ENCODE measurements at places on chromosomes 6 and 20.
A peak's percentile ranks its signal among the peaks of the same experiment; 100 is the strongest.

- no peak for DNase-seq
Observed at GRCh38 chr20:59585714-59586409, 18.5 kb upstream of the PHACTR3 start.

DNA sequence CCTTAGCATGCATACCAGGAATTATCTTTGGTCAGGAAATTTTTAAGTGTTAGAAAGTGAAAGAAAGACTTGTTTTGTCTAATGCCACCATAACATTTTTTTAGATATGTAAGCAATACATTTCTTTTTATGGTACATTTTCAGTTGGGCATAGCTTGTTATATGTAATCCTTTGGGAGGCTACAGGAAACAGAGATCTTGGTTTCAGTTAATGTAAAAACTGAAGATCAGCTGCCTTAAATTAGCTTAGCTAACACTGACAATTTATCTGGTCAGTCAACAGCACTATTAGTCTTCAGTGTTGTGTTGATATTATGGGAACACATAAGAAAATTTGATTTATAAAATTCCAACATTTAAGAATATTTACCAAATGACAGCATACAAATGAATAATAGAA, 78.6 kb upstream of the SMIM8 start:
- no peak for DNase-seq

DNA sequence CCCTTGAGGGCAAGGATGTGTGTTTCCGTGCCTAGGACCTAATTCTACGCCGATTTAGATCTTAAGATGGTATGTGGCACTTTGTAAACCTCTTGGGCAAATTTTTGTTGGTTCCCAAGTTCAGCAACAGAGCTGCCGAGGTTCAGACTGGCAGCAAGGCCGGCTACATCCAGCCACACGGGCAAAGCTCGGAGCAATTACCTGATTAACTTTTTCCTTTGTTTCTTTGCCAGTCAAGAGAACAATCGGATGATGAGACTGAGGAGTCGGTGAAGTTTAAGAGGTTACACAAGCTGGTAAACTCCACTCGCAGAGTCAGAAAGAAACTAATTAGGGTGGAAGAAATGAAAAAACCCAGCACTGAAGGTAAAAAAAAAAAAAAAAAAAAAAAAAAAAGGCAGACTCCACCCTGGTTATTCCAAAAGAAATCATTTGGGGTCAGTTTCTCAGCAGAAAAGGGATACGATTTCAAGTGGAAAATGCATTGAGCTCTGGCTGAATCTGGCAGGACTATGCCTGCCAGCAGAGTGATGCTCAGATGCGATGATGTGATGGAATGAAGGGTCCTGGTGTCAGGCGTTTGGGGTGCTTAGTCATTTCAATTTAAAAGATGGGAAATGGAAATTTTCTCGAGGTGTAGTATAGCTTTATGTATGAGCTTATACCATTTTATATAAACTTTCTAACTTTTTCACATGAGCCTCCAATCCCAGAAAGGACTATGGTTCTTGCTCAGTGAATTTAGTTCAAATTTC, 171.6 kb downstream of the SASH1 start:
- no peak for DNase-seq

DNA sequence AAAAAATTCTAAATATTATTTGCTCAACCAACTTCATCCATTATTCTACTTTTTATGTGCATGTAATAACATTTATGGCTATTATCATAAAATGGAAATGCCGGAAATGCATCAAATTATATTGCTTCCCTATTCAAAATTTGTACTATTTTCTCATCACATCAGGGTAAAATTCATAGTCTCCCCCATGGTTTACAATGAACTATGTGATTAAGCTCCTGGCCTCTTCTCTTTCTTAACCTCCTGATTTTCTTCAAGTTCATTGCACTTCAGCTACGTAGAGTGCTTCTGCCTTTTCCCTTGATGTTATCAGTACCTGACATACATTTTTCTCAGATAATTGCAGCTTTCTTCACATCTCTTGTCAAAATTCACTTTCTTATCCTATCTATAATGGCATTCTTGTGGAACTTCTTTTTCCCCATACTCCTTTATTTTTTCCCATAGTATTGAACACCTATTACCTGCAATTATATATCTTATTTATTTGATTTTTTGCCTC, 699.1 kb upstream of the ADGRB3 start:
- no peak for DNase-seq

DNA sequence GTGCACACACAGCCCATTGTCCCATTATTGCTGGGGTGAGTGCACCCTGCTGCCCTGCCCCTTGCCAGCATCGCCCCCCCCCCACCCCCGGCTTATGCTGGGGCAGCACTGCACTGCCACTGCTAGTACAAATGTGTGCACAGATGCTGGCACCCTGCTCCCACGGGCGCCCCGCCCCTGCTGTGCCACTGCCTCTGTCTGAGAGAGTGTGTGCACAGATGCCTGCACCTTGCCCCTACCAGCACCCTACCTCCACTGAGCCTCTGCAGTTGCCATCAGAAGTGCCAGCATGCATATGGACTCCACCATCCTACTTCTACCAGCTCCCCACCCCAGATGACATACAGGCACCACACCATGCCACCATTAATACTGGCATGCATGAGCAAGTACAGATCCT, 454.6 kb upstream of the KHDRBS2 start:
- DNase-seq: no peak

GRCh38 chr6:110687326-110687725, 127.9 kb downstream of the CDK19 start:
- no peak for DNase-seq

- no peak for DNase-seq
Observed at GRCh38 chr20:48115502-48115901, 330.2 kb upstream of the SULF2 start.

- DNase-seq: no peak
Observed at GRCh38 chr20:7841291-7841970, 98.8 kb downstream of the HAO1 start.

- DNase-seq: no peak
Observed at GRCh38 chr6:17972978-17973622, 14.3 kb downstream of the KIF13A start.

GRCh38 chr6:61809004-61809595, 476.9 kb downstream of the KHDRBS2 start:
- peak; percentile 67 for DNase-seq

DNA sequence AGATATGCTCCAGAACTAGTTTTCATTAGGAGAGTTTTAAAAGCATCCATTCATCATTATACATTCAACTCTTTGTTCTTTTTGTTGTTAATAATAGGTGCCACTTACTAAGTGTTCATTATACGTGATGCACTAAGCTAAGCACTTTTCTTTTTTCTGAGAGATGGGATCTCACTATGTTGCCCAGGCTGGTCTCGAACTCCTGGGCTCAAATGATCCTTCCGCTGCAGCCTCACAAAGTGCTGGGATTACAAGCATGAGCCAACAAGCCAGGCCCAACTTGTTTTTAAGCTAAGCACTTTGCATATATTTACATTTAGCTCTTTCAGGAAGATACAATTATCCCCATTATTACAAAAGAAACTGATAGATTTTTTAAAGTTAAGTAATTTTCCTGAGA, 5.7 kb upstream of the GFOD1 start:
- DNase-seq: no peak

- DNase-seq: no peak
Observed at GRCh38 chr6:3293271-3294155, 34.8 kb downstream of the PSMG4 start.

- DNase-seq: no peak
Observed at GRCh38 chr6:42984924-42985475, 630 bp downstream of the PPP2R5D start.

DNA sequence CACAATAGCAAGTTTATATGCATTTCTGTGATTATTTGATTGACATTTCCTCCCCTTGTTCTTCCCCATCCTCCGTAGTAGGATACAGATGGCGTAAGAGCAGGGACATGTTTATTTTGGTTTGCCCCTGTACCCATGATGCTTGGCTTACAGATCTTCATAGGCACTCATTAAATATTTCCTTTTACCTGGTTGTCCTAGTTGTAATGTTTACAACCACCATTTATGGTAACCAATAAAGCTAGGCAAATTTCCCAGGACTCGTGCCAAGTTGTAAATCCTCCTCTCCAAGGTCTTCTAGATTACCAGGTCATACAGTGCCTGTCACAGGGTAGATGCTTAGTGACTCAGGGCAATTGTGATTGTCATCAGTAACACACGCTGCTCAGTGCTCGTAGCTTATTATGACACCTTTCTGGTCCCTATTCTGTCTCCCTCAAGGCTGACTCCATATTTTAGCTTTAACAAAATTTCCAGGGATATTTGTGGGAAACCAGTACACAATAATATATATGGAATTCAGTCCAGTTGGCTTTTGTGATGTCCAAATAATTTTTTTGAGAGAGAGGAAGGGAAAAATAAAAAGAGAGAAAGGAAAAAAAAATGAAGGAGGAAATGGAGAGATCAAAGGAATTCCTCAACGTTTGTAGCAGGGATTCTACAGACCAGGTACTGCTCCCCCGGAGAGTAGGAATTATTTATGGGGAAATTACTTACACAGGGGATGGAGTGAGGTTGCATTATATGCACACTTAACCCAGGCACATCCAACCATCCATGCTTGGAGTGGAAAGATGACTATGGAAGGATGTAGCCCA, 24.6 kb downstream of the CYP24A1 start:
- no peak for DNase-seq

- peak; percentile 56 for DNase-seq
Observed at GRCh38 chr20:19735446-19735845, 22.6 kb upstream of the RIN2 start.

- no peak for DNase-seq
Observed at GRCh38 chr6:3347826-3348225, 89.1 kb downstream of the PSMG4 start.

DNA sequence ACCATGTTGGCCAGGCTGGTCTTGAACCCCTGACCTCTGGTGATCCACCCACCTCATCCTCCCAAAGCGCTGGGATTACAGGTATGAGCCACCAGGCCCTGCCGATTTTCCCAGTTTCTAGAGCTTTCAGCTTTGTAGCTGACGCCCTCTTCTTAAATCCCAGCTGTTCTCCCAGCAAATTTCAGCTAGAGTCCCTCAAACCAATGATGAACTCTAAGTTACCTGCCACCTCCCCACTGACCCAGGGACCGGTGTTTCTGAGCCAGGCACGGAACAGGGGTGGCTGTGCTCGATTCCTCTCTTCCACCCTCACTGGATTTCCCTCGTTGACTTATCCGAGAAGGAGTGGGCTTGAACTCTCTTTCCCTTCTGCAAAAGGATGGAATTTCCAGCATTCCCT, 39.1 kb downstream of the SUN5 start:
- DNase-seq: no peak

DNA sequence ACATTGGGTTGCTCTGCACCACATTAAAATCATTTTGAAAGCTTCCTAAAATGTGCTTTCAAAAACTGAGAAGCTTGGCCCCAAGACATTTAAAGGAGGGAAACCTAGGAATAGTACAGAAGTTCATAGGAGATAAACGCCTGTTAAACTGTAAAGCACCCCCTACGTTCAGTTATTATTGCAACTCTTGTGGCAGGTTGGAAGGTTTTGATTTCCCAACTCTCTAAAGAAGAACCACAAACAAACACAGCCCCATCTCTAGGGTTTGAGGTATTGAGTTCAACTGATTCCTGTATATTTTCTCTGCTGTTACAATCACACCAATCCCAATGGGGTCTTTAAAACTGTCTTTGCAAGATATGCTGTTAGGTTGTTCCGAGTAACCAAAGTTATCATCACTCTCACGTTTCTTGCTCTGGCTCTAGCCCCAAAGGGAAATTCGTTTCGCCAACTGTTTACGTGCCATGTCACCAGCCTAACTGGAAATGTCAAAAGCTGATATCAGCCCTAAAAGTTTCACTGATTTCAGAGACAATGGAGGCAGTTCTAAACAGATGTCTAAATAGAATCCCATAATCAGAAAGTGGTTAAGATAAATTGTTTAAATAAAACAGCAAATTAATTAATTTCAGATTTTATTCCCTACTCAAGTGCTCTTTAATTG, 12.1 kb downstream of the TFAP2A start:
- DNase-seq: no peak

DNA sequence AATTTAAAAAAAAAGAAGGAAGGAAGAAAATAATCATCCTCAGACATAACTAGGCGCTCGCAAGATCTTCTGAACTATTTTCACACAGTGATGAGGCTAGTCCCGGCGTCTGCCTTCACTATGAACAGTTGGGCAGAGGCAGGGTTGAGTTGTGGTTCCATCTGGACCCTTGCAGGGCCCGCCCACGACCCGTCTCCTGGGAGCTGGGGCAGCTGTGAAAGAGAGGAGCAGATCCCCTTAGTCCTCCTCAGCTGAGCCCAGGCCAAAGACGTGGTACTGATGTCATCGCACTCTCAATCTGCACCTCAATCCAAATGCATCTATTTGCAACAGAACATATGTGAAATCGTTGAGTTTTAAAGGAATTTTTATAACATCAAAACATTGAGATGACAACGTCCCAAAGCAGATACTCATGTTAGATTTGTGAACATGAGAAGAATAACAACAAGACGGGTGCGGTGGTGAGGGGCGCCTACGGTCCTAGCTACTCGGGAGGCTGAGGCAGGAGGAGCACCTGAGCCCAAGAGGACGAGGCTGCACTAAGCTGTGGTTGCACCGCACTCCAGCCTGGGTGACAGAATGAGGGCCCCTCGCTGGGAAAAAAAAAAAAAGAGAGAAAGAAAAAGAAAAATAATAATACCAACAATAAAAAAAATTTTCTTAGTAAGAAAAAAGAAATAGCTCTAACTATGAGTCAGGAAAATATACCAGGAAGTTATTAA, 15.3 kb downstream of the TCFL5 start:
- DNase-seq: no peak

- DNase-seq: no peak
Observed at GRCh38 chr20:46820682-46821081, 74.0 kb upstream of the EYA2 start.

- no peak for DNase-seq
Observed at GRCh38 chr20:24953621-24954133, 4.6 kb downstream of the CST7 start.

GRCh38 chr6:34324738-34325444, 67.6 kb downstream of the NUDT3 start:
- DNase-seq: no peak

DNA sequence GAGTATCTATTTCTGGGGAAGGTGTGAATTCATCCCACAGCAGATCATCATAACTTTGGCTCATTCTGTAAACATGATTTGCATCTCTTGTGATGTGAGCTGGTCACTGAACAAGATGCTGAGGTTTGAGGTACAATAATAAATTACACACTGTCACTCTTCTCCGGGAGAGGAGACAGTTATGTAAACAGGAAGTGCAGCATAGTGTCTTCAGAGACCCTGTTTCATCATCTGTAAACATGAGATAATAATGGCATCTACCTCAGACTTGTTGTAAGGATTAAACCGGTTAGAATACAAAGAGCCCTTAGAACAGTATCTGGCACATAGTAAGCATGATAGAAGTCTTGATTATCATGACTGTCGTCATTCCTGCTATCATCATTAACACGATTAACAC, 125.2 kb downstream of the TBC1D7 start:
- DNase-seq: no peak

DNA sequence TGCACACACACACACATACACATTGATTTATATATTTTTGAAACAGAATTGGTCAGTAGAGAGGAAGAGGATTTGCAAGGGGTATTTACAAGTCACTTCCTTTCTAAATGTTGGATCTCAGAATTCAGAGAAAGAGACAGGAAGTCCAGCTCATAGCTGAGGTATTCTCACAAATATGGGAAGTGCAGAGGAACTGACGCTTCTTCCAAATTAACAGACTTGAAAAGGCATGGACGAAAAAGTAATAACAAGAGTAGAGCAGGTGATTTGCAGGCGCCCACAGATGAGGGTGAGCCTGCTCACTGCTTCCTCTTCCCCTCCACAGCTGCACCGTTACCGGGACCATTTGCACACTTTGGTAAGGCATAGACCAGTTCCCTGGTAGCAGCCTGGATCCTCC, 246.4 kb downstream of the PHACTR1 start:
- DNase-seq: no peak

Measured in NCI-H2081 (cell line).